ENCODE measurements at places on chromosomes 2 and 18.

DNA sequence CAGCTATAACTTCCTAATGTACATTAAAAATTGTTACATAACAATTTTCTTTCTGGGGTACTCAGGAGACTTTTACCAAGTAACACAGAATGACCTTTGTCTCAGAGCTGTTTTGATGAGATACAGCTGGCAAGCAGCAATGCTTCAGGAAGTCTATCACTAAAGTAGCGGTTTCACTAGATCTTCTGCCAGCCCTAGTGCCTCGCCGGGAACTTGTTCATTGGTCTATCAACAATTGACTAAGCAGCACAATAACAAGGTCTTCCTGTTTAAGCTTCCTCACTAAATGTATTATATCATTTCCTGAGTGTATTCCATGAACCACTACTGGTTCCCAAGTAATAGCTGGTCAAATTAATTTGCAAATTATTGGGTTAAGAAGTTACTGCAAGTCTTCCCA, 69.2 kb downstream of the TRIP12 start:
- H3K27me3 ChIP-seq, result no peaks in the 10 kb centered on the region
- DNase-seq, result no peak
- H3K4me1 ChIP-seq, result peaks cover 5% of the 10 kb centered on the region
- no peak overlapping the region for H3K27ac ChIP-seq

GRCh38 chr18:53749766-53750165, 474.7 kb downstream of the MBD2 start:
- no peaks in the 10 kb centered on the region for H3K27me3 ChIP-seq
- H3K27ac ChIP-seq, result no peak overlapping the region
- no peaks in the 10 kb centered on the region for H3K36me3 ChIP-seq

- no peaks in the 10 kb centered on the region for H3K4me1 ChIP-seq
- no peak for DNase-seq
- peaks cover under 1% of the 10 kb centered on the region for H3K36me3 ChIP-seq
- H3K4me3 ChIP-seq, result no peak overlapping the region
- H3K27me3 ChIP-seq, result no peaks in the 10 kb centered on the region
- H3K27ac ChIP-seq, result no peak overlapping the region
Observed at GRCh38 chr18:53800171-53800570, 424.3 kb downstream of the MBD2 start.

GRCh38 chr2:217803653-217803960, 199.2 kb downstream of the TNS1 start:
- no peaks in the 10 kb centered on the region for H3K36me3 ChIP-seq
- no peak overlapping the region for H3K27ac ChIP-seq
- no peak overlapping the region for H3K4me3 ChIP-seq
- H3K27me3 ChIP-seq, result peaks cover 4% of the 10 kb centered on the region
- DNase-seq, result no peak
- H3K4me1 ChIP-seq, result peaks cover 8% of the 10 kb centered on the region

DNA sequence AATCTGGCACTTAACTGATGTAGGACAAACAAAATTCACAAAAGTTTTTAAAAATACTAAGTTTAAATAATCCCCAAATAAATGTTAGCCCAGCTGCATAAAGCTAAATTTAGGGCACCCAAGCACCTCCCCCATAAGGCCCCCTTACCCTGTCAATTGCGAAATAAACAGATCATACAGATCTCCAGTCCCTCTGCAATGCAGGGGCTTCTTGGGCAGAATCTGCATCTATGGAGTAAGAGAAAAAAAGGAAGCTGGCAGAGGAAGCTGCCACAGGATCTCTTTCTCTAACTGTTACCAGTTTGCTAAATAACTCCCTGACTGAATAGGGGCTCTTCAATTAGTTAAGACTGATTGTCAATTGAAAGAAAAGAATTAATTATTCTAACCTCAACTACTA, 117.7 kb downstream of the MEMO1 start:
- H3K27ac ChIP-seq, result no peak overlapping the region
- H3K4me1 ChIP-seq, result no peaks in the 10 kb centered on the region
- H3K4me3 ChIP-seq, result no peak overlapping the region
- H3K27me3 ChIP-seq, result no peaks in the 10 kb centered on the region
- no peak for DNase-seq
- peaks cover 7% of the 10 kb centered on the region for H3K36me3 ChIP-seq

DNA sequence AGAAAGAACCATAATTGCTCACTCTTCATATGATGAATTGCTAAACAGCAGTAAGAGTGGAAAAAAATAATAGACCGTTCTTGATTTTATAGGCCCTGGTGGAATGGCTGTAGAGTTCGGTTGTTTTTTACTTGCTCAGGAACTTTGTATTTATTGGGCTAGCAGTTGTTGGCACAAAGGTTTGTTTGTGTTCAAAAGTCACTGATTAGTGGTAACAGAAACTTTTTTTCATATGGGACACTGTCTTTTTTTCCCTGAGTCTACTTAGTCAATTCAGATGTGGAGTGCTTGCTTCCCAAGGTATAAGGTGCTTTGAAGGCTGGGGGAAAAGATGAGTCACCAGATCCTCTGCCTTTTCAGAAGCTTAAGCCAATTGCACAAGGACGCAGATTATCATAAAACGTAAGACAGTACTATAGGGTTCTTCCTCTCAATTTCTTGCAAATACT, 25.8 kb downstream of the PHLPP1 start:
- peaks cover 21% of the 10 kb centered on the region for H3K4me1 ChIP-seq
- H3K27me3 ChIP-seq, result no peaks in the 10 kb centered on the region
- H3K4me3 ChIP-seq, result no peak overlapping the region
- no peaks in the 10 kb centered on the region for H3K36me3 ChIP-seq
- no peak for DNase-seq
